ENCODE measurements at places on chromosomes 16 and 17. TPM values are rescaled to one million over a fixed set of nuclear protein-coding genes. Genes with fewer than 3 reads are reported as not detected.

The CLEC18C gene
- total RNA-seq: not detected

The MRPL58 gene
- 51.5 TPM for total RNA-seq

The ZNF267 gene
- total RNA-seq: 5.2 TPM

The NXPH3 gene
- total RNA-seq: 3.4 TPM

The SULT1A2 gene
- total RNA-seq: 1.1 TPM

The PIPOX gene
- total RNA-seq: 0.59 TPM

The KRTAP1-1 gene
- not detected for total RNA-seq

The LLGL2 gene
- total RNA-seq: 5.1 TPM
